ENCODE measurements at places on chromosomes 5 and 9.

- no peak for DNase-seq
Measured at GRCh38 chr5:159765135-159765433, 151.2 kb upstream of the ADRA1B start.

GRCh38 chr5:137092831-137093230 lies 406.3 kb downstream of the SPOCK1 start:
- DNase-seq = no peak

DNA sequence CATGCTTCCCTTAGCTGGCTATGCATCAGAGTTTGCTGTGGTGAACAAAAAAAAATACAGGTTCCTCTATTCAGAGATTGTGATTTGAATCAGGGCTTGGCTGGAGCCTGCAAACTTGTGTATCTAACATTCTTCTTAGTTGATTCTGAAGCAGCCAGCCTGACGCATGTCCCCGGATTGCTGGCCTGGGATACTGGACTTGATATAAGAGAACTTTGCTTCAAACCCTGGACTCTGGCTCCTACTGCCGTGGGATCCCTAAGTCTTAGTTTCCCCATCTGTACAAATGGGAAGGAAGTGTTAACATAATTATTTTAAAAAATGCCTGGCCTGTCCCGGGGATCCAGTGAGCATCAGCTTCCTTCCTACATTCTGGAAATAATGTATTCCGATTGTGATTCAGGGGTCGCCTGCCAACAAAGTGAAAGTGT lies 292.8 kb downstream of the ARHGEF28 start:
- DNase-seq = no peak

GRCh38 chr9:91197232-91198181 lies 164.2 kb downstream of the AUH start:
- DNase-seq = no peak

DNA sequence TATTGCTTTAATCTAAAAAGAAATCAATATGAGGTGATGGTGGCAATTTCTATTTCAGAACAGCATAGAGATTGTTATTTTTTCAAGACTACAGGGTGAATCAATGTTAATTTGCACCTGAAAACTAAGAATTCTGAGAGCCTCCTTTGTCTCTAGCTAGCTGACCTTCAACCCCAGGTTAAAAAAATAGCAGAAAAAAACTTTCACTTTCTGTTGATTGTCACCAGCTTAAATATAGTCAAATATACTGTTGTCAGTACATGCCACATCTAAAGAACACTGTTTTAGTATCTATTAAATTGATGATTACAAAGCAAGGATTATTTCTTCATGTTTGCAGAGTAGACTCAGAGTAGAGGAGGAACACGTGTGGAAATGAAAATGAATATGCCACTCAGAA lies 1371.4 kb downstream of the MAT2B start:
- no peak for DNase-seq

- no peak for DNase-seq
Measured at GRCh38 chr5:31990081-31990650, 184.0 kb downstream of the GOLPH3 start.

GRCh38 chr5:136120529-136120928 lies 12.1 kb upstream of the SMAD5 start:
- DNase-seq = no peak

DNA sequence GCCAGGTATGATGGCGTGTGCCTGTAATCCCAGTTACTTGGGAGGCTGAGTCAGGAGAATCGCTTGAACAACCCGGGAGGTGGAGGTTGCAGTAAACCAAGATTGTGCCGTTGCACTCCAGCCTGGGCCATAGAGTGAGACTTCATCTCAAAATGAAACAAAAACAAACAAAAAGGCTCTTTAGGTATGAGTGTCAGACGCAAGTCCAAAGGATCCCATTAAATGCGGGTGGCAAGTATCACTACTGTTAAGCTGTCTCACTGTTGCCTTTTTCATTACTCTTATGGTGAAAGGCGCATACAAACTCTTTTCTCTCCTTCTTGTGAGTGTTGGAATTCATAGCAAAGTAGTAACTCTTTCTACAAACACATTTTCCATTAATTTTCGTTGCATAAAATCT lies 688.5 kb upstream of the CHD1 start:
- DNase-seq = no peak

GRCh38 chr9:68780720-68781119 lies 75.7 kb downstream of the PIP5K1B start:
- no peak for DNase-seq

DNA sequence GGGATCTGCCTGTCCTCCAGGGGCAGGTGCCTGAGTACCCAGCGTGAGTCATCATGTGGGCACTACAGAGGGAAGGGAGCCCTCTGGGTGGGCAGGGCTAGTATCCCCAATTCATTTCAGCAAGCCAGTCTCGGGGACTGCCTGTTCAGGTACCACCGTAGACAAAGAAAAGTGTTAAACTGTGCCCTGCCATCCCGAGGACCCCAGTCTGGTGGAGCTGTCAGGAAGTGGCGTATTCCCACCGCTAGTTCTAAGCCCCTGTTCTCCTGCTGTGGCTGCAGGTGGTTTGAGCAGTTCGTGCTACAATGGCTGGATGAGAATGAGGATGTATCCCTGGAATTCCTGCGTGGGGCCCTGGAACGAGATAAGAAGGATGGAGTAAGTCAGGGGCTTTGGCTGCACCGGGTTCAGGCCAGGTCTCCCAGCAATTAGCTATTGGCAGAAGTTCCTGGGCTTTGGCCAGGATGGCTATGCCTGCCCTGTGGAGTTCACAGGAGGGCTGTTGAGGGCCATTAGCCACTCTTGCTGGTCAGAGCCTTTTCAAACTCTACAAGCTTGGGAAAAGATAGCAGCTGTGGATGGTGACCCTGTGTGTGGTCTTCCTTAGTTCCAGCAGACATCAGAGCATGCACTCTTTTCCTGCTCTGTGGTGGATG lies 93.2 kb upstream of the RUSC2 start:
- no peak for DNase-seq

- DNase-seq = peak; percentile 88
Measured at GRCh38 chr5:172077664-172078425, 71.4 kb upstream of the FBXW11 start.

DNA sequence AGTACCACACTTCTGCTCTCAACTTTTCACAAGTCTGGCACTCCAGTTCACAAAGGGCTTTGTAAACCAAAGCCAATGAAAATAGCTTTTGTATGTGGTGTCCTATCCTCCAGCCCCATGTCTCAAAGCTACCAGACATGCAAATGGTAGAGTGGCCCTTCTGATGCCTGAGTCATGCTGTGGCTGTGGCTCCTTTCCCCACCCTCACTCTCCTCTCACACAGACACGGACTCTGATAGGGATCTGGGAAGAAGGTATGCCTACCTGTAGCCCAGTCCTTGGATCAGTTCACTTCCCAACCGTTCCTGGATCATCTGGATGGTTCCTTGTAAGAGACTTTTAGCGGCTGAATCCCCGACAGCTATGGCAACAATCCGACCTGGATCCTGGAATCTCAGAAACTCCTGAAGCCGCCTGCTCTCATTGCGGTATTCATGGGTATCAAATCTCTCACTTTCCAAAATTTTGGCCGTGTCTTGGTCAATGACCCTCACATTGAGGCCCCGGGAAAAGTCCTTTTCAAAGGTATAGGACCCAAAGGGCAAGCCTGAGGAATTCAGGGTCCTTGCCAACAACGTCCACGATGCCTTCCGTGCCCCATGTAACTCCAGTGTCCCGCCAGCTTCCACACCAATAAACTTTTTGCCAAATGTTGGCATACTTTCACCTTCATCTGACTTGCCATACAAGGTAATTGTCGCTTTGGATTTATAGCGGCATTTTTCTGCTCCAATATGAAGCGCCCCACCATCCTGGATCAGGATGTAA lies 23.4 kb downstream of the CEMIP2 start:
- no peak for DNase-seq

- peak; percentile 37 for DNase-seq
Measured at GRCh38 chr5:137374110-137374714, 124.9 kb downstream of the SPOCK1 start.

DNA sequence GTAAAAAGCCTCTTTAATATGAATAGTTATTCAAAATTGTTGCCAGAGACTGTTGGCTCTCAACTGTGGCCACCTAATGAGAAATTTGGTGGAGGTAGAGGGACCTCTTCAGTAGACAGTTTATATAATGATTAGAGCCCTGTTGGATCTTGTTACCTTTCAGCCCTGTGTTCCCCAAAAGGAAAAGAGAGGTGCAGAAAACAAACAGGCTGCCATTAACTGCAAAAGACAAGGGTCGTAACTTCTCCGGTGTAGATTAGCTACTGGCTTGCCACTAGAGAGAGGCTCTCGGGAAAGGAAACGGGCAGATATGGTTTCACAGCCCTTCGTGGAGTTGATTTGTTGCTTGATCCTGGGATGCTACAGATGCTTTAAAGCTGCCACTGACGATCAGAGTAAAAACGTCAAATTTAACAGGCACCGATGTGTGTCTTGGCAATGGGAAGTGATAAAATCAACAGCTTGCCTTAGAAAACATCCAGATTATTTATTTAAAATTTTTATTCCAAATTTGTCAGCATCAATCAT lies 7.8 kb downstream of the FST start:
- DNase-seq = no peak

DNA sequence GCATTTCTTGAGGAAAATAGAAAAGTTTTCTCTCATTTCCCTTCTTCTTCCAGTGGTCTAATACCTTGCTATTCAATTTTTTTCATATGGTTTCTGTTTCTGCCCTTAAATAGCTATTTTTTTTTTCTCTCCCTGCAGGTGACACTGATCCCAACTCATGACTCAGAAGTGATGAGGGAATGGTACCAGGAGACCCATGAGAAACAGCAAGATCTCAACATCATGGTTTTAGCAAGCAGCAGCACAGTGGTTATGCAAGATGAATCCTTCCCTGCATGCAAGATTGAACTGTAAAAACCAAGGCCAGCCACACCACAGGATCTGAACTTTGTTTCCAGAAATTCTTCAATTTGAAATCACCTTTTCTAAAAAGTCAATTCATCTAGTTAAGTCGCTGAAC lies 97.7 kb downstream of the MAP1B start:
- no peak for DNase-seq

GRCh38 chr5:143322176-143322575 lies 81.3 kb downstream of the NR3C1 start:
- no peak for DNase-seq

GRCh38 chr5:165282491-165282890 lies 1777.1 kb downstream of the MAT2B start:
- no peak for DNase-seq

- no peak for DNase-seq
Measured at GRCh38 chr5:106200971-106201370, 1469.8 kb downstream of the EFNA5 start.

DNA sequence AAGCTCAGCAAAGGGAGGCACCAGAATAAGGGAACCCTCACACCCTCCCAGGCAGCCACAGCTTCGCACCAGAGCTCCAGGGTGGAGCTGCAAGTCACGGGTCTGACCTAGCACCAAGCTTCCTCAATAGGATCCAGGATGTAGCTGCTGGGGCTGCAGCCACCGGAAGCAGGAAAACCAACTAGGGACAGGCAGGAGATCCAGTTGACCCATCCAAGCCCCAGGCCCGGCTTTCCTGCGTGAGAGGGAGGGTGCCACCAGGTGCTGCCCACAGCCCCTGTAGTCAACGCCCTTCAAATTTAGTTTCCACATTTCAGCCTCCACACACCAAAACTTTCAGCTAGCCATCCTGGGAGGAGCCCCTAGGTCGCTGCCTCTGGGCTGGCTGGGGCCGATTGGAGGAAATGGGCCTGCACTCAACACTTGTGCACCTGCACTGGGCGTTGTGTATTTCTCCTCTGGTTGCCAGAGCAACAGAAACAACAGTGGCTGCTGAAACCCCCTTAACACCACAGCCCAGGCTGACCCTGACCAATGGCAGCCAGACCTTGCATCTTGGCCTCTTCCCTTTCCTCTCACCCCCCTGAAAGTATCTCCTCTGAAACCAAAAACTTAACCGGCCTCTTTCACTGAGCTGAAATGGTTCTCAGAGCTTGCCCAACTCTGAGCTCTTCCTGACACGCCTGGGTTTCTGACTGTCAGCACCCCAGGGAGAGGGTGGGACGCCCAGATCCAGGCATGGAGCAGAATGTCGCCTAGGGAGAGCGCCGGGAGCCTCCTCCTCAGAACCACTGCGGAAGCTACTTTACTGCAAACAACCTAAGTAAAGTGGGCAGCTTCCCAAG lies 226.5 kb upstream of the MAP3K1 start:
- no peak for DNase-seq

DNA sequence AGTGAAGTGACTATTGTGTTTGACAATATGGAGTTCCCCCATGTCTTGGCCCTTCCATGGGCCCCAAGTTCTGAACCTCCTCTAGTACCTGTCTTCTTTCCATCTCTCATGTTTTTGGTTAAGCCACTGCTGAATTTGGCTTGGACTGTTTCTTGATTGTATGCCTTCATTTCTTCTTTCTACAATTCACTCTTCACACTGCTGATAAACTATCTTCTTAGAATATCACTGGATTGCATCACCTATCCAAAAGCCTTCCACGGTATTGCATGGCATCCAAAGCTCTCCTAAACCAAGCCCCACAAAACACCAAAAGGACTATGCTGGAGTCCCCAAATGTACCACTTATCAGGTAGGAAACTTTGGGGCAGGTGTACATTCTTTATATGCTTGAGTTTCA lies 4.3 kb upstream of the POC5 start:
- DNase-seq = no peak

GRCh38 chr9:88814577-88814976 lies 176.7 kb upstream of the S1PR3 start:
- no peak for DNase-seq
